ENCODE measurements at places on chromosomes 2 and 18. TPM values are rescaled to one million over a fixed set of nuclear protein-coding genes. Genes with fewer than 3 reads are reported as not detected.

DNA sequence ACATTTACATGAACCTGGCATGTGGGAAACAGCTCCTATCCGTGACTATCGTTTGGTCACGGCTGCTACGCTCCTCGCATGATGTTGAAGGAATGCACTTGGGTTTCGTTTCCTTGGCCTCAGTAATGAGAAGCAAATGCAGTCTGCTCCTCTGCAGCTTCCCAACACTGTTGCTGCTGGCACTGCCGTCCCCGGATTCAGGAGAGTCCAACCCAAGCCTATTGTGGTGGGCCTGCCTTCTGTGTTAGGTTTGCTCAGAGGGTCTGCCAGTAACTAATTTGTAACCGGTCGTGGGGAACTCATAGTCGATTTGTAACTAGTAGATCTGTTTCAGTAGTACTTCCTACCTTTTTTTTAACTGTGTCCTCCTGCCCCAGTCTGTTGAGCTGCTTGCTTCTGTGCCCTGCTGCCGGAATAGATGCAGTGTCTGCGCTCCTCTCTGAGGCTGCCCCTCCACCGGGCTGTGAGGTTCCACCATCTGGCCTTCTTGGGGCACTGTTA, 58.4 kb downstream of the WDSUB1 start:
- no peak for DNase-seq

- DNase-seq = no peak
These were observed 38.2 kb downstream of the IL1R2 start for GRCh38 chr2:102029952-102030351.

- DNase-seq = no peak
These were observed 13.6 kb upstream of the APCDD1 start for GRCh38 chr18:10440884-10441283.

GRCh38 chr2:223957092-223957851, at the start of gene MRPL44:
Gene MRPL44 (plus strand): TSS chr2:223957463. CDS start chr2:223957473, 10 bp downstream.
- DNase-seq = peak; percentile 88

- no peak for DNase-seq
These were observed 114.0 kb upstream of the GLS start for GRCh38 chr2:190766595-190766994.

GRCh38 chr2:5932556-5933469, 240.6 kb downstream of the SOX11 start:
- DNase-seq = no peak

- no peak for DNase-seq
These were observed 63.8 kb downstream of the ACTR2 start for GRCh38 chr2:65291216-65292105.

DNA sequence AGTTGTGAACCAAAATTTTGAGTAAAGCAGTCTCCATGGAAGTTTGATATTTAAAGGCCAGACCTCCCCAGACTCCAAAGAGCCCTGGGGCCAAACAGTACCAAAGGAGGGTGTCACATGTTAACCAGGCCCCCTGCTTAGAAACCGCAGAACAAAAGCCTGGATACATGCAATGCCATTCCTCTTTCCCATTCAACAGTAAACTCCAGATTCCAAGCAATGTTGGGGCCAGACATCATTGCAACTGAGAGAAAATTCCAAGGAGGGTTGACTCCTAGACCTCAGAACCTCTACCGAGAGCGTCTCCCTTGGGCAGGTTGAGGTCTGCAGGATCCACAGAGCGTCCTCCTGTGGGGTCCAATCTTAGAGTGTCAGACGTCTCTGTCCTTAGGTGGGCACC, 404.4 kb upstream of the SYT4 start:
- DNase-seq = no peak

DNA sequence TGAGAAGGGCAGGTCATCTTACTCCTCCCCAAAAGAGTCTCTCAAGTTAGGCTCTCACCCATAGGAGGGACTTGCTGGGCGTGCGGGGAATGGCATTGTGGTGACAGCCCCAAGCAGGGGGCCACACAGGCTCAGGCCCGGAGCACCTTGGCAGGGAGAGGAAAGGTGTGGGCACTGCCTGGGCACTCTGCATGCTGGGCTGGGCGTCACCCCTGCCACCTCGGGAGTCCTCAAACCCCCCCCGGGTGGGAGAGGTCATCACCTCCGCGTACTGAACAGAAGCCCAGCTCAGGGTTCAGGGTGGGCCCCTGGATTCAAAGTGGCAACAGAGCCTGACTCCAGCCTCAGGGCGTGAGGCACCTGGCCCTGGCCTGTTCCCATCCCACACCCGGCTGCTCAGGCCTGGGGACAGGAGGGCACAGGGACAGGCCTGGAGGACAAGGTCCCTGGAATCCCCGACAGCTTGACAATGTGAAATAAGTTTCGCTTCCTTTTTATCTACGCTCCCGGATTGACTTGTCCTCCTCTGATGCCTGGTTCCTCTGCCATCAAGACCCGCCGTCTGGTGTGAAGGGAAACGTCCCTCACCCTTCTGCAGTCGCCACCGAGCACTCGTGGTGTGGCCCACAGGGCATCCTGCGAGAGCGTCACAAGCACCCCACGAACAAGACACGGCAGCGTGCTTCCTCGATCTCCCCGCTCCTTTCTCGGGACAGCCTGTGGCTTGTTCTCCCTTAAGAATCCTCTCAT, 97.8 kb downstream of the HDAC4 start:
- no peak for DNase-seq

DNA sequence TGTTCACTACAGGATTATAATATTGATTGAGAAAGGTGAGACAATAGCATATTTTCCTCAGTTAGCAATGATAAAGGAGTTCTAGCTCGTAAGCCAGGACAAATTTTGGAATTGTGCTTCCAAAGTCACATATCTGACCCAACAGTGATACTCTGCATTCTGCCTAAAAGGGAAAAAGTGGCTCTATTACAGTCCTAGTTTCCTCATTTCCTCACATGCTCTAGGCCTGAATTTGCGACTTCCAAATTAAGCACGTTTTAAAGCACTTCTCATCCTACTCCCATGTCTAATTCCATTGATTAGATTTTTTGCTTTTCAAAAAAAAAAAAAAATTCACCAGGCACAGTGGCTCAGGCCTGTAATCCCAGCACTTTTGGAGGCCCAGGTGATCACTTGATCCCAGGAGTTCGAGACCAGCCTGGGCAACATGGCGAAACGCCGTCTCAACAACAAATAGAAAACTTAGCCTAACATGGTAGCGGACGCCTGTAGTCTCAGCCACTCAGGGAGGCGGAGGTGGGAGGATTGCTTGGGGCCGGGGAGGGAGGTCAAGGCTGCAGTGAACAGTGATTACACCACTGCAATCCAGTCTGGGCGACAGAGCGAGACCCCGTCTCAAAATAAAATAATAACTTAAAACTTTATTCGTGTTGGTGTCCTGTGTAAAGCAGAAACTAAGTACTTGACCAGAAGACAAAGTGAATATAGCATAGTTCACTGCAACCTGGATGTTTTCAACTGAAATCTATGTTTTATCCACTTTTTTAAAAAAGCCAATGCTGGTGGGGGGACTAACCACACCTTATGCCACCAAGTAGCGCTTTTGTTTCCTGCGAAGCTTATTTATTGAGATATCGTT, 1.5 kb downstream of the ESCO1 start:
- DNase-seq = peak; percentile 21

GRCh38 chr2:69592511-69592910, 51.0 kb downstream of the AAK1 start:
- no peak for DNase-seq

DNA sequence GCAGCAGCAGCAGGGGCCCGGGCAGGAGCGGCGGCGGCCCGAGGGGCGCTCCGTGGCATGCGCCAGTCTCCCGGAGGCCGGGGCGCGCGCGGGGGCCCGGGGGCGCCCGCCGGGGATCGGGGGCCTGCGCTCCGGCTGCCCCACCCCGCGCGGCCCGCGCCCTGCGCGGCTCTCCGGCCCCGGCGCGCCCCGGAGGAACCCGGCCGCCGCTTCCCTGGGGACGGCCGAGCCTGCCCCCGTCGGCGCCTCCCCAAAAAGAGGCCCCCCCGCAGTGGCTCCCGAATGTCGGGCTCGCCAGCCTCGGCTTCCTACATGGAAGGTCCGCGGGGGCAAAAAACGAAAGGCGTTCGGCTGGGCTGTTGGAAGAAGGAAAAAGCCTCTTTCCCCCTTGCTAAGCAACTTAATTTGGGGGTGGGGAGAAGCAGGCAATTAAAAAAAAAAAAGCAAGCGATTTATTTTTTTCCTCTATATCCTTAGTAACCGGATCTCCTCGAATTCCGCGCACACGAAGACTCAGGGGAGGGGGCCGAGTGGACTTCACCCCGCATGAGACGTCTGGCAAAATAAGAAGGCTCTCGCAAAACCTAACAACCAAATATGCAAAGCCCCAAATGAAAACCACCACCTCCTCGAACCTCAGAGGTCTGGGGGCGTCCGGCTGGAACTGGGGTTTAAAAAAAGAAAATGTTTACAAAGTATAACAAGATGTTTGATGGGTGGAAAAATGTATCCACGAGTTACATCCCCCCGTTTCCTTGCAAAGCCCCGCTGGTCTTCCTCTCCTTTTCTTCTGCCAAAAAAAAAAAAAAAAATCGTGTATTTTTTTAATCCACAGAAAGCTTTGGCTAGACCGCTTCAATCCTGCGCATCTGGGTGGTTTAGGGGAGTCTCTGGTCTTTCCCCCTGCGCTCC, at the start of gene SMAD7:
Gene SMAD7 (minus strand): TSS at position 430 of the 912 bp plus-strand sequence. CDS start 541 bp downstream, outside the sequence.
- no peak for DNase-seq

GRCh38 chr2:144517866-144518747, 1.8 kb downstream of the ZEB2 start:
- DNase-seq = no peak

DNA sequence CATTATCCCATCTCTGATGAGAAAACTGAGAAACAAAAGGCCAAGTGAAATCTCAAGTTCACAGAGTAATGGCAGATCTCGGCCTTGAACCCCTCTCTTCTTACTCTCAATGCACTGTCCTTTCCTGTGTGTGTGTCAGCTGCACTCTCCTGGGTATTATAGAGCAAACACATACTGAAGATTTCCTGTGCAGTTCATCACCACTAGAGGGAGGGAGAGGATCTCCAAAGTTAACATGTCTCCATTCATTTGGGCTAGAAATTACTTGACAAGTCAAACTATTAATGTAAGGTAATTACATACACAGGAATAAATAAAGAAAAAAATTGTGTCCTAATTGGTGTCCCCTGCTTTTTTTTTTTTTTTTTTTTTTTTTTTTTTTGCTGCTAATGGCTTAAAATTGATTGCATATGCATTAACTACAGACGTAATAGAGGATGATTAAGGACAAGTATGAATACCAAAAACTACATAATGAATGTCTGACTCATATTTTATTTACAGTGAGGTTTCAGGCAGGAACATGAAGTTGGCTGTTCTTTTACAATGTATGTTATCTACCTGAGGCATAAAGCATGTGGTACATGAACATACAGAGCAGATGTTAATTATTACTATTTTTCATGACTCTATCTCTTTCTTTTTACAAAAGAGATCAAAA, 269.2 kb downstream of the NYAP2 start:
- no peak for DNase-seq

DNA sequence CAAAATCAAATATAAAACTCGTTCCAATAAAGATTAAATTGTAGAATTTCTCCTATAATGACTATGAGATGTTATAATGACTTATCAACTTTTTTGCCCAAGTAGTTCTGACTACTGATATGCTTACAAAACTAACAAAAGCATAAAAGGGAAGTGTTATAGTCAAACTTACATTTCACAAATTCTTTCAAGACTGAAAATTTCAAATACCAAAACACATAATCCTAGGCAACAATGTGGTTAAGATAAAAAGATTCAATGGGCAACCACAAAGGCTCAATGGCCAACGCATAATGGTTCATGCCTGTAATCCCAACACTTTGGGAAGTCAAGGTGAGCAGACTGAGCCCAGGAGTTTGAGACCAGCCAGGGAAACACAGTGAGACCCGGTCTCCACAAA, 135.7 kb downstream of the USP34 start:
- DNase-seq = no peak

- no peak for DNase-seq
These were observed 25.0 kb downstream of the FAM171B start for GRCh38 chr2:186718903-186719302.

GRCh38 chr2:56318147-56318546, 134.4 kb downstream of the CCDC85A start:
- DNase-seq = no peak

DNA sequence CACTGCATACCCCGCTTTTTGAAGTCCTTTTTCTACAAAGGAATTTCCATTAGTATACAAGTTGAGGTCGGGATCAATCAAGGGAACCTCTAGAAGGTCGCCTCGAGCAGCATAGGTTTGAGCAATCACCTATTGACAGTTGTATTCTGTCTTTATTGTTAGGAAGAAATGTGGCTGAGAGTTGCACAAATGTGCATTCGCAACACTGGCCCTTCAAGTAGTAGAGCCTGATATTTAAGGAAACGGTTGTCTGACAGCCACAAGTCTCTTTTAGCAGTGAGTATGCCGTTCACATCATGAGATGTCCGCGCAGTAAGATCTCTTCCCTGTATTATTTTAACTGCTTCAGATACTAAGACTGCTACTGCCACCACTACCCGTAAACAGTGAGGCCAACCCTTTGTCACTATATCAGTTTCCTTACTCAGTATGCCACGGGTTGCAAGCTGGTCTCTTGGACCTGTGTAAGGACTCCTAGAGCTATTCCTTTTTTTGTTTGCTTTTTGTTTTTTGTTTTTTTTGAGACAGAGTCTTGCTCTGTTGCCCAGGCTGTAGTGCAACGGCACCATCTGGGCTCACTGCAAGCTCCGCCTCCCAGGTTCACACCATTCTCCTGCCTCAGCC, 10.0 kb upstream of the STARD7 start:
- no peak for DNase-seq

GRCh38 chr18:75830828-75831227, 403.3 kb upstream of the SMIM21 start:
- DNase-seq = no peak

GRCh38 chr2:129716781-129717559, 262.5 kb upstream of the RAB6C start:
- DNase-seq = no peak

DNA sequence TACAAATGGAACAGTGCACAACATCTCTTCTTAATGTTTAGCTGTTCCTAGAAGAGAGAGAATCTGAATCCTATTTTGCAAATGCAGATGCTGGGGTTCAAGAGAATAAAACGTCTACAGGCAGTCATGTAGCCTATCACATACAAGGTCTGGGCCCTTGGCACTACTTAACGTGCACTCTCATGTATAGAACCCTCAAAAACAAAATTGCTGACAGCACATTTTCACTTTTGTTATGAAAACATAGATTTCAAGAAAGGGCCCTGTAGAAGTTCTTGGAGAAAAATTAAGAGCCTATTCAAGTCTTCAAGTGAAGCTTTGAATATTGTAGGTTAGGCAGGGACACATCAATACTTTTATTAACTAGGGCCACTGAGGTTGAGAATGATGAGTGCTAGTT, 504.3 kb upstream of the FAM98A start:
- DNase-seq = no peak

- no peak for DNase-seq
These were observed 7.0 kb downstream of the LPIN1 start for GRCh38 chr2:11753452-11753885.

SERPINB7 gene
- 0.47 TPM for polyA plus RNA-seq

AOX1 gene
- polyA plus RNA-seq = 1.7 TPM

LYPD1 gene
- polyA plus RNA-seq = 86.8 TPM

TRMT61B gene
- polyA plus RNA-seq = 27.3 TPM

CXCR4 gene
- polyA plus RNA-seq = 54.4 TPM

VWC2L gene
- 0.07 TPM for polyA plus RNA-seq

CXCR2 gene
- 0.08 TPM for polyA plus RNA-seq

CTAGE1 gene
- polyA plus RNA-seq = not detected

PRSS56 gene
- not detected for polyA plus RNA-seq

CRYGB gene
- not detected for polyA plus RNA-seq

ERBB4 gene
- 47.4 TPM for polyA plus RNA-seq

EFHD1 gene
- polyA plus RNA-seq = 55.8 TPM
